ENCODE measurements at places on chromosomes 1 and 21.

GRCh38 chr1:59079434-59080140 lies 217.3 kb upstream of the FGGY start:
- DNase-seq = no peak

- no peak for DNase-seq
These were observed 4.1 kb downstream of the RUNX3 start for GRCh38 chr1:24925963-24926362.

DNA sequence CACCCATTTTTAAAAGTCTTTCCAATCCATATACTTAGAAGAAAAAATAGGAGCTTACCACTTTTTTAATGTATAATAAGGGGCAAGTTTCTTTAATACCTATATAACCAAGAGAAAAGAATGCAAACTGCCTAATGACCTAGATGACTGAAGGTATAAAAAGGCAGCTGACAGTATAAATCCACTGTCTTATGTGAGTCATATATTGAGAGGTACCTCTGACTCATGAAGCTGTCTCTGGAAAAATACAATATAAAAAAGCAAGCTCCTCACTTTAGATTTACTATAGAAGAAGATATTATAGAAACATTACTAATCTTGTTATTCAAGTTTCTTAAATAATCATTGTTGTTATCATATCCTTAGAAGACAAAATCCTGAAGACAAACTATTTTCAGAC lies 144.2 kb downstream of the VAV3 start:
- DNase-seq = no peak

DNA sequence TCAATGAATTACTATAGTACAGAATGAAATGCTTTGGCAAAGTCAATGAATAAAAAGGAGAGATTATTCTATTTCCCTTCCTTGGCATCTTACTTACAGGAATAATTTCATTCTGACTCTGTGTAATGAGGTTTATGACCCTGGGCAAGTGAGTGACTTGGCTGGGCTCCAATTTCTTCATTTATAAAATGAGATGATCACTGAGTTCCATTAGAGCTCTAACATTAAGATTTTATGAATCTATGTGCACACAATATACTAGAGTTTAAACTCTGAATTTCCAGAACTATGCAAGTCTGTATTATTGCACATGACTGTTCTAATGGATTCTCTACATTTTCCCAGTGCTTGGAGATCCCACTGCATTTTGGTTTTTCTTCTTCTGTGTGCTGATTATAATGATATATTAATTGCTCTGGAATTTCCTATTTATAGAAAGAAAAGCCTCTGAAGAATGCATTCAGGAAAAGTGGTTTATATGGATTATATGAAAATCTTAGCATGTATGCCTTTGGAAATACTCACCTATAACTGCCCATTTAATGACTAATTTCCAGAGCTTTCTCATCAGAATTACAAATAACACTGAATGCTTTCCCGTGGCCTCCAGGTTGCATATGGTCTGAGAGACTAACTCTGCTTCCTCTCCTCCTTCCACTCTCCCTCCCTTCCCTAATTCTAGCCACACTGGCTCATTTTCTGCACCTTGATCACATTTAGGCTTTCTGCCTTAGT lies 97.4 kb upstream of the CHRM3 start:
- no peak for DNase-seq

DNA sequence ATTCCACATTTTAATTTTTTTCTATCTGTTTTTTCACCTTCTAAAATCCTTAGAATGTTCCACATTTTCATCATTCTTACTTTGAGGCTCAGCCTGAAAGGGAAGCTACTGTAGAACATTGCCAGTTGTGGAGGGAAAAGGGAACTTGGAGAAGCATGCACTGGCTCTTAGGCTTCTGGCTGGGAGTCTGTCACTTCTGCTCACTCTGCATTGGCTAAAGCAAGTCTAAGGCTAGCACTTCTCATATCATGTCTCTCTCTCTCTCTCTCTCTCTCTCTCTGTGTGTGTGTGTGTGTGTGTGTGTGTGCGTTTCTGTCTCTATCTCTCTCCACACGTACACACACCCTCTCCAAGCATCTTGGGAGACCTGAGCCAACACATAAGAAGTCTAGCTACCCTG lies 49.6 kb upstream of the ADAR start:
- DNase-seq = no peak

- DNase-seq = no peak
These were observed 25.4 kb downstream of the UROD start for GRCh38 chr1:45037456-45037855.

DNA sequence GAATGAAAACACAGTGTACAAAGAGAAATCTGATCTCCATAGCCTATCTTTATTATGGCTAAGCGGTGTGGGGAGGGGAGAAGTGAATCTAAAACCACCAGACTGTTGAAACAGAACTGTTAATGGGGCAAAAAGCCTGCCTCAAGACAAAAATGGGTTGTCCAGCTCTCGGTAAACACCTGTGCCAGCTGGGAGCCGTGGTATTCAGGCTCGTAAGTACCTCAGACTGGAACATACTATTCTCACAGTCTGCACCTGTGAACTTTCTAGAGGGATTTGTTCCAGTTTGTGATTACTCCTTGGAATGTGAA lies 42.7 kb upstream of the ATP1A1 start:
- no peak for DNase-seq

DNA sequence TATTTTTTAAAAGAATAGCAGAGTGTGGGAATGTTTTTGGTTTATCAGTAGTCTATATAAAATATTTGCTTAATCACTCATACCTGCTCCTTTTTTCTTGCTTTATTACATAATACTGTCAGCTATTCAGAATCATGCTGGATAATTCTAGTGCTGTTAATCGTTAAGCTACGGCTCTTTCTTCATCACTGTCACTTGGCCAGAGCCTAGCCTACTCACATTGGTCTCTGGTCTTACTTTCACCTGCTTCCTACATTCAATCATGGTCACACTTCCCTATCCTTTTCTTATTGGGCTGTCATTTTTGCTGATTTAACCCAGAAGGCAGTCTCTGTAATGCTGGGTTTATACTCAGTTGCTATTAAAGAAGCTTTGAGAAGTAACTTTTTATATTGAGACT lies 2.5 kb downstream of the KLHL20 start:
- no peak for DNase-seq

DNA sequence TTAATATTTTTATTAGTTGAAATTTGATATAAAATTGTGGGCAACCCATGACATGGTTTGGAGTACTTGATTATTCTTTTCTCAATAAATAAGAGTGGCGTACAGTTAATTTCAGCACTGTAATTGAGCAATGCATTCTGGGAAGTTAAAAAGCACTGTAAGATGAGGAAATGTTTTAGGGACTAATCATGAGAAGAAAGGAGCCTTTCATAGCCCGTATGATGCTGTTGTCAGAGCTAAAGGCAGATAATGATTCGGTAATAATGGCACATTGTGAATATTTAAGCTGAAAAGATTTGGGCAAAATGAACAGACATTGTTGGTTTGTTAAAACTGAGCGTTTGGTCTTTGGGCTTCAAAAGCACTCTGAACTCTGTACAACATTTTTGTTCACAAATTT lies 139.3 kb downstream of the NFIA start:
- no peak for DNase-seq

GRCh38 chr1:193368302-193368701 lies 181.9 kb upstream of the B3GALT2 start:
- no peak for DNase-seq

DNA sequence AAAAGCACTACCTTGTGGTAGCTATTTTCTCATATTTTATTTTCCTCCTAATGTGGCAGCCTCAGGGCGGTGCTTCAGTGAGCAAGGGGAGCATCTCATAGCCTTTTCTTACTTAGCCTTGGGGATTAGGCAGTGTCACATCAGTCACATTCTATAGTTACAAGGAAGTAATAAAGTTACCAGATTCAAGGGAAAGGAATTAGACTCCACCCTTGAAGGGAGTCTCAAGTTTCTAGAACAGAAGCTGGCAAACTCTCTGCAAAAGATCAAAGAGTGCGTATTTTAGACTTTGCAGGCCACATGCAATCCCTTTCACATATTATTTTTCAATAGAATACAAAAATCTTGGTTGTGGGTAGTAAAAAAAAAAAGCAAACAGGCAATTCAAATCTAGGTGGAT lies 350.4 kb downstream of the AMY1C start:
- DNase-seq = no peak

DNA sequence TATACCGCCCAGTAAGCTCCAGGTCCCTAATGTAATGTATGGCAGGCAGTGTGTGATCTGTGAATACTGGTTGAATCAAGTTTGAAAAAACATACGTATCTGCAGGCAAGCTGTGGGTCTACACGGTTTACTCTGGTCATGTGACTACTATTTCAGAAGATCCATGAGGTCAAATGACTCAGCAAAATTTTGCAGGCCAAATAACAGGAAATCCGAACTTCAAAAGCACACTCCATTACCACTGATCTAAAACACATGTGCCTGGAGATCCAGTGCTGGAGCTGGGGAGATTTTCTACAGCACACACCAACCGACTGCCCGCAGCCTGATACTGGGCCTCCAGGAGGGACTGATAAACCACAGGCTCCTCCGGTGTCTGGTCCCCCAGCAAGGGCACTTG lies 64.5 kb upstream of the SLC44A3 start:
- no peak for DNase-seq

DNA sequence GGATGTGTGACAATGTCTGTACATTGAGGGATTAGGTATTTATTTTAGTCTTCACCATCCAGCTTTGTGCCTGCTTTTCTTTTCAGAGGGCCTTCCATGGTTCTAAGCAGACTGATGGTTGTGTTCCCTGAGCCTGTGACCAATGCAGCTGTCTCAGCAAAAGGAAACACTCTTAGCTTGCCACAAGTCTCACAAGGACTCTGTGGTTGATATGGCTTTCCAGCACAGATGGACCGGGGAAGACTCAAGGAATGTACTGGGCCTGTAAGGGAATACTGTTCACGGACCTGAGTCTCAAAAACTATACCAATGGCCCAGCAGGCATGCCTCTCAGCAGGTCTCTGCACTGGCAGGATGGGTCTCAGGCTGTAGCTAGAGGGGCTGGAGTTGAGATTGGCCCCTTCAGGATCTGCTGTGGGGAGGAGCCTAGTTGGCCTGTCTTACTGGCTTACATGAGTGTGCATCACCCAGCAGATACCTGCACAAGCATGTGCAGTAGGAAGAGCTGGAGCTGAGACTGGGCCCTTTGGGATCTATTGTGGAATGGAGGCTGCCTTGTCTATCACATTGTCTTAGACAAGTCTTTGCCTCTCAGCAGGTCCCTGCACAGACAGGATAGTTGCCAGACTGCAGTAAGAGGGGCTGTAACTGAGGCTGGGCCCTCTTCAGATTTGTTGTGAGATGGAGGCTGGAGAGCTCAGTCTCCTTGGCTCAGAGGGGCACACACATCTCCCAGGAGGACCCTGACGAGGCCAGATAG lies 52.0 kb upstream of the PDC start:
- DNase-seq = no peak

GRCh38 chr1:53946252-53947171 lies at the start of gene LRRC42:
TSS of gene LRRC42 (plus strand) at chr1:53946350. CDS start at chr1:53952000, 5,650 bp downstream.
- DNase-seq = peak; percentile 87

DNA sequence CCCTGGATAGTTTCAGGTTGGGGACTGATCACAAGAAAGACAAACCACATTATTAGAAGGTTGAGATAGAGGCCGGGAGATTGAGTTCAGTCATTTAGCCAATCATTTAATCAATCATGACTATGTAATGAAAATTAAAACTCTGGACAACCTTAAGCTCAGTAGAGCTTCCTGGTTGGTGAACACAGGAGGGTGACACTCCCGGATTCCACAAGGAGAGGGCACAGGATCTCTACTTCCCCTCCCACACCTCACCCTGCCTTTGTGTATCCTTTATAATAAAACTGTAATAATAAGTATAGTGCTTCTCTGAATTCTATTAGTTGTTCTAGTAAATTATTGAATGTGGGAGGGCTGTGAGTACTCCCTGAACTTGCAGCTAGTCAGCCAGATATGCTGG lies 150.1 kb downstream of the PIK3R3 start:
- no peak for DNase-seq

DNA sequence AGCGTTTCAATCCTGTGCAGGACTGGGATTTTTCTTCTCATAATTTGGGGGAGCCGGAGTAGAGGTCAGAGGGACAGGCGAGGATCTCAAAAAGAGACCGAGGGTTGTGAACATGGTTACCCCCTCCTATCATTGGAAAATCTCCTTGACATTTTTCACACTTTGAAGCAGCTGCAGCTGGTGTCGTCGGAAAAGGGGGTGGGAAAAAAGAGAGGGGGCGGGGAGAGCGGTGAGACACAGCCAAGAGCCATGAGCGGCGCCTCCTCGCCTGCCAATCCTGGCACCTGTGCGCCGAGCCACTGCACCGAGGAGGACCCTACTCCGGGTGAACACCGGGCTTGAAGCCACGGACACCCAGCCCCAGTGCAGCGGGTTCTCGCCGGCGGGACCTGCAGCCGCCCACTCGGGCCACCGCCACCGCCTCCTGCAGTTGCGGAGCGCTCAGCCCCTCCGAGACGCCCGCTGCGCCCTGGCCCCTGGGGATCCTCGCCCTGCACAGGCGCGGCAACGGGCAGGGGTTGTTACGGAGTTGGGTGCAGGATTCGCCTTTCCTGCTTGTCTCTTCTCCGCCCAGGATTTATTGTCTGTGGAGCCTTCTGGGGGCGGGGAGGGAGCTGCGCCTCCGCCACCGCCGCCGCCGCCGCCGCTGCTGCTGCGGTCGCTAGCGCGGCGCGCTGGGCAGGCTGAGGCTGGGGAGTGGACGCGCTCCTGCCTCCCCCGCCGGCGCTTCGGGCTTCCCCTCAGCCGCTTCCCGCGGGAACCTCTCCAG lies at the start of gene LRRC7:
LRRC7 (plus strand) TSS at position 271 of the 769 bp plus-strand sequence. CDS start 718 bp downstream, outside the sequence.
- no peak for DNase-seq

DNA sequence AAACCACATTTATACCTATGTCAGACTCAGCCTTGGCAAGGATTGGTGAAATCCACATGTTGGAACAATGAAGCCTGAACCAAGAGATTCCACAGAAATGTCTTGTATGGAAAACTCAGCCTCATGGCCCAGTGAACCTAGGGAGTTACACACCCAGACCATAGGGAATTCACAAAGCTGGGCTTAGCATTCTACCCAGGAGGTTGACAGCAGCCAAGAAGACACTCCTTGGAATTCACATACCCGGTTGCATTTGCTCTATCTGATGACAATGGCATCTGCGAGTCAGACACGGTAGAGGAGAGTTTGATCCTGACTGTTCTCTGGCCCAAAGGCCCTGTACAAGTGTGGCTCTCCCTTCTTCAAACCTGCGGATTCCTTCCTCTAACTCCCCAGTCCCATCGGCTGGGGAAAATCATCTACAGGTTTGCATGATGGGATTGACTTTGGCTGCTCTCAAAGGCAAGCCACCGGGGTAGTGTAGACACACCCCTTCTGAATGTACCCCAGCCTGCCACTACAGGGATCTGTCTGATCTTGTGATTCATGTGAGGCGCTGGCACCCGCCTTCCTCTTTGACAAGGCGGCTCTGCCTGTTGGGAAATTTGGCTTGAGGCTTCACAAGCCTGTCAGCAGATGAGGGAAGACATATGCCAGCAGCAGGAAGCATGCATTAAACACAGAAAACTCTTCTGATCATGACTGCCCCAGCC lies 297.3 kb upstream of the KAZN start:
- no peak for DNase-seq

DNA sequence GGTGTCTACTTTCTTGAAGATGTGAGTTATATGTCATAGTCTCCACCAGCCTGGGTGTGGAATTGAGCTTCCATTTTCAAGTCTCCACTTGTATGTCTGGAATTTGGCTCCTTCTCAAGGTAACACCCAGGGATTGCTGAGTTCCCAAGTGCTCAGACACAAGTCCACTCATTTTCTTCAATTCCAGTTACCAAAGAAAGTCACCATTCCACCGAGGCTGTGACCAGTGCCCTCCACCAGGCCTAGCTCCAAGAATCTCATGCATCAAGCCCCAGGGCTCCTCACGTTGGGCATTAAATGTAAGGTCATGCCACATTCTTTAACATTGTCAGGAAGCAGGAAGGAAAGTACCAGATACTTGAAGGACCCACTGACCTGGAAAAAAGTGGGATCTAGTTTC lies 2.4 kb upstream of the RAB4A start:
- DNase-seq = no peak
